Spleen (tissue), 13 donors: ENCODE measurements at places on chromosomes 16 and 17. TPM values are rescaled to one million over a fixed set of nuclear protein-coding genes. Genes with fewer than 3 reads are reported as not detected.

CPNE2 gene
- total RNA-seq, result 40.9 TPM

DNA sequence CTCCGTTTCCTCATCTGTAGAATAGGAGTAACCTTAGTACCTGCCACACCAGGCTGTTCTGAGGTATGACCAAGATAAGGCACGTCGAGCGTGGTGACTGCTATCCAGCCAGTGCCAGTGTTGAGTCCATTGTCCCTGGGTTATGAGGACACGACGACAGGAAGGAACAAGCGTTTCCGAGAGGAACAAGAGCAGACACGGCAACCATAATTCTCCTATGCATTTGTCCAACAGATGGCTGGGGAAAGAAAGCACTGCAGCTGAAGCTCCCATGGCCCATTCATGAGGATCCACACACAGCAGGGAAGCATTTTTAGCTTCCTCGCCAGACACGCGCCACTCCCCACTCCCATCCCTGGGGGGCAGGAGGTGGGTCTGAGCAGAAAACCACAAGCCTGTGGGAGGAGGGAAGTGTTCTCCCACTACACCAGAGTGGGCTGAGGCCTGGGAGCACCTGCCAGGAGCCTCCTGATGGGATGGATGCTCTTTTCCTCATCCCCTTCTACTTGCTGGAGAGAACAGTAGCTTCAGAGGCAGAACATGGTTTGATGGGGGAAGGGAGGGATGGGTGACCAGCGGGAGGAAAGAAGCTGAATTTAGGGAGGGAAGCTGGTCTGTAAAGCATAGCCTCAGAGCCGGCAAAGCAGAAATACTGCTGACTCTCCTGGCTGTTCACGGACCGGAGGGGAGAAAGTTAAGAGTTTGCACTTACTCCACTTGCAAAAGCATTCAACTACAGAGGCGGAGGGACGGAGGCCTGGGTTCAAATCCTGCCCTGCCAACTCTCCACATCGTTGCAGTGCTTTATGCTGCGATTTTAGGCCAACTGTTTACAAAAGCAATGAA, 2.7 kb downstream of the COTL1 start:
- H3K4me1 ChIP-seq, result peaks cover 47% of the 10 kb centered on the region
- no peak for DNase-seq
- no peaks in the 10 kb centered on the region for H3K27me3 ChIP-seq
- H3K36me3 ChIP-seq, result peaks cover 63% of the 10 kb centered on the region

GRCh38 chr17:79678091-79678735, 52.5 kb upstream of the ENPP7 start:
- no peaks in the 10 kb centered on the region for H3K36me3 ChIP-seq
- no peak overlapping the region for H3K4me3 ChIP-seq
- no peaks in the 10 kb centered on the region for H3K4me1 ChIP-seq
- no peak for DNase-seq
- no peaks in the 10 kb centered on the region for H3K27me3 ChIP-seq
- H3K27ac ChIP-seq, result no peak overlapping the region

DNA sequence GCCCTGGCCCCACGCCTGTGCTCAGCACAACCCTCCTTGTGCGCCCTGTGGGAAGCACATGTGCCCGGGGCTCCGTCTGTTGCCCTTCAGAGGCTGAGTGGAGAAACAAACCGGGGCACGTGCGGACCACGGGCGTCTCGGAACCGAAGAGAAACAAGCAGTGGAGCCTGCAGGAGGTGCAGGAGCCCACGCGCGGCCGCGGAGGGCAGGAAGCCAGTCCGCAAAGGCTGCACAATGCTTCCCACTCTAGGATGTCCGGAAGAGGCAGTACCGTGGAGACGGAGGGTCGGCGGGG, 75.5 kb upstream of the GNG13 start:
- no peak overlapping the region for H3K27ac ChIP-seq
- H3K4me3 ChIP-seq, result no peak overlapping the region
- peaks cover 5% of the 10 kb centered on the region for H3K4me1 ChIP-seq
- no peak for DNase-seq

DNA sequence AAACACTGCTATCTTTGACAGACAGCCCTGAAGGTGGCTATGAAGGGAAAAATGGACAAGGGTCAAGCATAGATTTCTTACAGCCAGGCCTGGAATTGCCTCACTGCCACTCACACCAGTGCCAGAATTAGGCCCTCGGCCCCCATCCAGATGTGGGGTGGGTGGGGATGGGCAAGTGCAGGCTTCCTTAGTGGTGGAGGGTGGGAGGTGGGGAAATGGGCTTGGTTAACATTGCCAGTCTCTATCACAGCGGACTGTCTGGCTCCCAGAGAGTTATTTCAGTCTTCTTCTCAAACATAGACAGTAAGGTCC, 24.9 kb downstream of the B9D1 start:
- peak overlapping the region; percentile 21 for H3K27ac ChIP-seq
- no peaks in the 10 kb centered on the region for H3K27me3 ChIP-seq
- H3K36me3 ChIP-seq, result no peaks in the 10 kb centered on the region

DNA sequence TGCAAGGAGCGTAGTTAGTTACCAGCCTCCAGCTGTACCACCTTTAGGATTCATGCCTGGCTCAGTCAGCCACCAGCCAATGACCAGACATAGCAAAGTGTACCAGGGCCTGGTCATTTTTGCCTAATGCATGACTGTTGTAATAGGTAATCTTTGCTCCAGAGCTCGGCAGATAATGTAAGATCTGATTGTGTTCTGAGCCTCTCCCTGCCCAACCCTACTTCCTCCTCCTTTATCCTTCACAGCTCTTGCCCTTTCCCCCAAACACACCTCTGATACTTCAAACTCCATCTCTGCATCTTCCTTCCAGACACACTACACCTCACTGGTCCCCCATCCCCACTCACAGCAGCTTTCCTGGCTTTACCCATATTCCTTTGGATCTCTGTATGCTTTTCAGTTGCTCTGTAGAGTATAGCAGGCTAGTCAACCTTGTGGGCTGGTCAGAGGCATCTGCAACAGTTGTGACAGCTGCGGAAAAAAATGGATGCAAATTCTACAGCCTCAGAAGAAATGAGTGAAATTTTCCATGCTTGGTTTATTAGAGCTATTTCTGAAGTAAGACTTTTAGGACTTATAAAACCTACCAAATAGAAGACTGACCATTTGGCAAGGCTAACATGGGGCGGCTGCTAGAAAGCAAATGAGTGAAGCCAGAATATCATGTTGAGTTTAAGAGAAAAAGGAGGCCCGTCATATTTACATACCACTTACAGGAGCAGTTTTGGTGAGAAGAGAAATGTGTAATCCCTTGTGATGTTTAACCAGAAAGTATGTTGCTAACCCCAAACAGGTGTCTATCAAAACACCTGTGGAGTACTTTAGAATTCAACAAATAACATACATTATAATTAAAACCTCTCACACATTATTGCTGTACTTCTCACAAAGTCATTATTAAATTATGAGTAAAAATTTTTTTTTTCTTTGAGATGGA, 19.9 kb upstream of the C16orf87 start:
- no peak overlapping the region for H3K27ac ChIP-seq
- H3K27me3 ChIP-seq, result no peaks in the 10 kb centered on the region
- peak; percentile 18 for DNase-seq
- H3K36me3 ChIP-seq, result no peaks in the 10 kb centered on the region
- H3K4me3 ChIP-seq, result no peak overlapping the region

- peaks cover 40% of the 10 kb centered on the region for H3K27me3 ChIP-seq
- H3K27ac ChIP-seq, result no peak overlapping the region
- no peaks in the 10 kb centered on the region for H3K36me3 ChIP-seq
- no peak overlapping the region for H3K4me3 ChIP-seq
- no peaks in the 10 kb centered on the region for H3K4me1 ChIP-seq
Measured at GRCh38 chr16:58366247-58367031, 25.8 kb upstream of the GINS3 start.

- no peak for DNase-seq
- no peaks in the 10 kb centered on the region for H3K4me1 ChIP-seq
- H3K36me3 ChIP-seq, result no peaks in the 10 kb centered on the region
- H3K4me3 ChIP-seq, result no peak overlapping the region
Measured at GRCh38 chr16:57266531-57267260, 17.8 kb downstream of the PLLP start.
